Thyroid gland (tissue), 4 donors: ENCODE measurements at places on chromosomes 7 and 10.

- H3K4me1 ChIP-seq, result no peaks in the 10 kb centered on the region
- H3K27ac ChIP-seq, result no peak overlapping the region
- DNase-seq, result no peak
- no peaks in the 10 kb centered on the region for H3K36me3 ChIP-seq
Observed at GRCh38 chr10:77266242-77266641, 371.4 kb downstream of the KCNMA1 start.

DNA sequence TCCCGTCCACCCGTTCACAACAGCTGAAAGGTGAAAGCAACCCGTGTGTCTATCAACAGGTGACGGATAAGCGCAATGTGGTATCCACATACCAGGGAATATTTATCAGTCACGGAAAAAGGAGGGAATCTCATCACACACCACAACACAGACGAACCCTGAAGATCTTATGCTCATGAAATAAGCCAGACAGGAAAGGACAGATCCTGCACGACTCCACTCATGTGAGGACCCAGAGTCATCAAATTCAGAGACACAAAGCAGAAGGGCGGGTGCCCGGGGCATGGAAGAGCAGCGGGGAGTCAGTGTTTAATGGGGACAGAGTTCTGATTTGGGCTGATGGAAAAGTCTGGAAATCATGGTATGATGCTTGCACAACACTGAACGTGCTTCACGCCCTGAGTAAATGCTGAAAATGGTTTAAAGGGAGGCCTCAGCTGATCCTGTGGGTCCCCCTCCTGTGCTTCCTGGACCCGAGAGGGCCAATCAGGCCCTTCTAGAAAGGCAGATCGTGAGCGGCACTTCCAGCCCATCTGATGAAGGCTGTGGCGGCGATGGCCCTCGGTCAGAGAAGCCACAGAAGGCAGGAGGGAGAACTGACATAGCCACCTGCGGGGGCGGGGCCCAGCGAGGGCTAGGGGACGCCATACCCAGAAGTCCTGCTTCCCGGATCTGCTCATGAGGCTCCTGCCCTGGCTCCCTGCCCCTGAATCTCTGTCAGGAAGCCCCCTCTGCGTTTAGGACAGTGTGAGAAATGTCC, 19.1 kb downstream of the WDR86 start:
- H3K36me3 ChIP-seq, result peaks cover 4% of the 10 kb centered on the region
- H3K27ac ChIP-seq, result no peak overlapping the region
- H3K4me1 ChIP-seq, result peaks cover 17% of the 10 kb centered on the region
- H3K4me3 ChIP-seq, result no peak overlapping the region

GRCh38 chr10:43233601-43234430, 33.0 kb downstream of the RASGEF1A start:
- no peak for DNase-seq
- H3K27ac ChIP-seq, result no peak overlapping the region
- peaks cover 15% of the 10 kb centered on the region for H3K4me1 ChIP-seq
- no peaks in the 10 kb centered on the region for H3K27me3 ChIP-seq
- no peak overlapping the region for H3K4me3 ChIP-seq
- no peaks in the 10 kb centered on the region for H3K36me3 ChIP-seq

- H3K27ac ChIP-seq, result no peak overlapping the region
- H3K27me3 ChIP-seq, result no peaks in the 10 kb centered on the region
- H3K4me1 ChIP-seq, result no peaks in the 10 kb centered on the region
- no peaks in the 10 kb centered on the region for H3K36me3 ChIP-seq
- DNase-seq, result no peak
Observed at GRCh38 chr10:28355376-28355775, 52.5 kb upstream of the MPP7 start.

- no peaks in the 10 kb centered on the region for H3K27me3 ChIP-seq
- H3K36me3 ChIP-seq, result no peaks in the 10 kb centered on the region
- no peaks in the 10 kb centered on the region for H3K4me1 ChIP-seq
Observed at GRCh38 chr7:21169667-21170580, 258.0 kb upstream of the SP4 start.

DNA sequence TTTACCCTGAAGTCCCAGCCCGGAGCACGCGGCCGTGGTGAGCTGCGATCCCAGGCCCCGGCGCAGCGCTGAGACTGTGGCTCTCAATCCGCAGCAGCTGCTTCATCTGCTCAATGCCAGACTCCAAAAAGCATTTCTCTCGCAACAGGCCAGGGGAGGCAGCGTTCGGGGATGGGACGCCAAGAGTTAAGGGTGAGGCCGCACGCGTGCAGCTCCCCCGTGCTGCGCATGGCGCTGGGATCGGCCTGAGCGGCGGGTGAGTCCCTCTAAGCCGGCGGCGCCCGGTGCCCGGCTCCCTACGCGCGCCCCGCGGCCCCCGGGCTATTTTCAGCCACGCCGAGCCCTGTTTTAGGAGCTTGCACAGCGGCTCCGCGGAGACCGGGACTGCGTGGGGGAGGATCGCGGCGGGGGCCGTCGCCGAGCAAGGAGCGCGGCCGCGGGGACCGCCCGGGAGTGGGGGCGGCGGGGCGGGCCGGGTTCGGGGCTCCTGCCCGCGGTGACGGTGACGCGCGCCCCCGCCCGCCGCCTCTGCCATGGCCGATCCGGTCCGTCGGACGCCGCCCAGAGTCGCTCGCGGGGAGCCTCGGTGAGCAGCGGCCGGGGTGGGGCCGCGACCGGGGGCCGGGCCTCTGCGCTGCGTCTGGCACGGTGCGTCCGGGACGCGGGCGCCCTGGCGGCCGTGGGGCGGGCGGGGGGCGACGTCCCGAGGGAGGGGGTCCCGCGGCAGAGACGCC, 29.4 kb upstream of the JAKMIP3 start:
- no peaks in the 10 kb centered on the region for H3K36me3 ChIP-seq
- H3K27ac ChIP-seq, result no peak overlapping the region

DNA sequence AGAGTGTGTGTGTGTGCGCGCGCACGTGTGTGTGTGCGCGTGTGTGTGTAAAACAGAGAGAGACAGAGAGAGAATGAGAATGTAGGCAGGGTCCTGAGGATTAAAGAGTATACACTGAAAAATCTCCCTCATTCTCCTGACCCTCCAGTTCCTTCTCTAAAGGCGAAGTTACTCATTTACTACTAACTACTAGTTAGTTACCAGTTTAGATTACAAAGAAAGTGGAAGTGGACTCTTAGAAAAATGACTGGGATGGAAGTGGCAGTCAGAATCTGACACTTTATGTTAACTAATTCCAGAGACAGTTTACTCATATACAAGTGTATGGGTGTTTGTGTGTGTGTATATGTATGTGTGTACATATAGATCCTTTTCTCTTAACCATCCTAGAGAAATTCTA, 146.5 kb upstream of the LRRN3 start:
- H3K27me3 ChIP-seq, result no peaks in the 10 kb centered on the region
- H3K4me3 ChIP-seq, result no peak overlapping the region
- no peak overlapping the region for H3K27ac ChIP-seq
- no peaks in the 10 kb centered on the region for H3K36me3 ChIP-seq

DNA sequence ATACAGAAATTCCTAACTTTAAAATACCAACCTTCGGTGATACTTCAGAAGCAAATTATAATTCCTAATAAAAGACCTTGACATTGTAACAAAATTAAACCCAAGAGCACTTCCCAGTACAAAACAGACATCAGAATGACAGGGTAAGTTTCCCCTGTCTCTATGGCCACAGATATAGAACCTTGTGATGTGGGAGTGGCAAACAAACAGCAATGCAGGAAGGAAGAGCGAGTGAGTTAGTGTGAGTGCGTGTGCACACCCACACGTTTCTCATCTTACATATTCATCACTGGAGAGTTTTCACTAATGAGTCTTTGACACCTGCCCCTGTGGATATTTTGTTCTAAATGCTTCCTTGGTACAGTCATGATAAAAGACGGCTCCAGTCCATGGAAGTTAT, 72.2 kb downstream of the VWC2 start:
- no peaks in the 10 kb centered on the region for H3K36me3 ChIP-seq
- no peak overlapping the region for H3K4me3 ChIP-seq
- no peak overlapping the region for H3K27ac ChIP-seq

DNA sequence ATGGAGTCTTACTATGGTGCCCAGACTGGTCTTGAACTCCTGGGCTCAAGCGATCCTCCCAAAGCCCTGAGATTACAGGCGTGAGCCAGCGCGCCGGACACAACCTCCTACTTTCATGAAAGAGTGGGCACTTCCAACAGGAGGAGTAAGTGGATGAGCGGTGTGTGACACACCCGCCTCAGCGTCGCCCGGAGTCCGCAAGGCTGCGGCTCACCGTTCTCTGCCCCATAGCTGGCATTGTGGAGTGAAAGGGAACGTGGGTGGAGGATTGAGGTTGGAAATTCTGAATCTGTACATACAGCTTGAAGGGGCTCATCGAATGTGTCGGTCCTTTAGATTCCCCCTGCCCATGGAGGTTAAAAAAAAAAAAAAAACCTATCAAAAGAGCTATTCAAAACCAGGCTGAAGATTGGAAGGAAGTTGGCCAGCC, 524 bp upstream of the PRXL2A start:
- peak overlapping the region; percentile 85 for H3K27ac ChIP-seq
- DNase-seq, result peak; percentile 62
- no peaks in the 10 kb centered on the region for H3K27me3 ChIP-seq
- H3K4me3 ChIP-seq, result peak overlapping the region; percentile 86
- no peaks in the 10 kb centered on the region for H3K36me3 ChIP-seq
- peaks cover 38% of the 10 kb centered on the region for H3K4me1 ChIP-seq
